Activated CD4-positive, alpha-beta T cell treated with anti-CD3 and anti-CD28 coated beads, Interleukin-2, amount 10 ng/mL, durations not matched to agents 7 days and 5 days (primary cell): ENCODE measurements at places on chromosomes 7 and 10. TPM values are rescaled to one million over a fixed set of nuclear protein-coding genes. Genes with fewer than 3 reads are reported as not detected.

- H3K27me3 ChIP-seq, result no peaks in the 10 kb centered on the region
- no peaks in the 10 kb centered on the region for H3K36me3 ChIP-seq
- no peak overlapping the region for H3K4me3 ChIP-seq
- H3K4me1 ChIP-seq, result no peaks in the 10 kb centered on the region
- H3K27ac ChIP-seq, result no peak overlapping the region
Observed at GRCh38 chr10:30878920-30879319, 152.7 kb downstream of the ZNF438 start.

- H3K27ac ChIP-seq, result no peak overlapping the region
- H3K36me3 ChIP-seq, result no peaks in the 10 kb centered on the region
- no peaks in the 10 kb centered on the region for H3K4me1 ChIP-seq
- no peak overlapping the region for H3K4me3 ChIP-seq
- DNase-seq, result no peak
Observed at GRCh38 chr7:117285826-117286225, 37.0 kb downstream of the WNT2 start.

GRCh38 chr7:120806669-120807068 is 51.3 kb downstream of the TSPAN12 start:
- H3K4me3 ChIP-seq, result no peak overlapping the region
- no peaks in the 10 kb centered on the region for H3K36me3 ChIP-seq
- no peaks in the 10 kb centered on the region for H3K4me1 ChIP-seq
- peaks cover 14% of the 10 kb centered on the region for H3K27me3 ChIP-seq
- DNase-seq, result no peak
- no peak overlapping the region for H3K27ac ChIP-seq

- DNase-seq, result peak; percentile 75
- no peaks in the 10 kb centered on the region for H3K36me3 ChIP-seq
- H3K4me3 ChIP-seq, result peak overlapping the region; percentile 73
- peaks cover 50% of the 10 kb centered on the region for H3K4me1 ChIP-seq
Observed at GRCh38 chr10:101840741-101841453, 2.7 kb downstream of the KCNIP2 start.

DNA sequence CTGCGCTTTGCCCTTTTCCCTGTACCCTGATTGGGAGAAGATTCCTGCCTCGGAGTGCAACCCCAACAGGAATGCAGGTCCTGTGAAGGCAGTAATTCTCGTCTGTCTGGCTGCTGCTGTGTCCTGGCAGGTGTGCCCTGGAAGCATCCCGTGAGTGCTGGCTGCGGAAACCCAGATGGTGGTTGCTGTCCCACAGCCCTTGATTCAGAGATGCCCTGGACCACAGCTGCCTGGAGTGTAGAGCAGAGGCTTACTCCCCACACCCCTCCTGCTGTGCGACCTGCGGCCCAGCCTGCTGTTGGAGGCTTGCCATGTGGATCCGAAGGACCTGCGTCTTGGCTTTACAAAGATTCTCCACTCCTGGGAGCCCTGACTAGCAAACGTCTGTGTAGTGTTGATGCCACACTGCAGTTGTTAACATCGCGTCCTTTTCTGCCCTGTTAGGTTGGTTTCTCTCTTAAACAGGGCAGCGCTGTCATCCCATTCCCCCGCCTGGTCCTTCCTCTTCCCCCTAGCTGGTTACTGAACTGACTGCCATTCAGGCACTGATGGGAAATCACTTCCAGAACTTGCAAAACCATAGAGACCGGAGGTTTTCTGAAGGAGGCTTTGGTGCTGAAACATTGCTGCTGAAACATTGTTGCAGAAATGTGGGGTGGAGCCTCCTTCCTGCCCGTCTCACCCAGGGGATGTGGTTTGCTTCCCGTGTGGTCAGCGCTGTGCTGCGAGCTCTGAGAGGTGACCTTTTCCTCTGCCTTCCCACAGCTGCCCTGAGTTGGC is 53.3 kb downstream of the DNAJB6 start:
- no peaks in the 10 kb centered on the region for H3K27me3 ChIP-seq
- peak; percentile 69 for DNase-seq
- H3K4me3 ChIP-seq, result peak overlapping the region; percentile 55
- H3K27ac ChIP-seq, result peak overlapping the region; percentile 89
- H3K36me3 ChIP-seq, result peaks cover 30% of the 10 kb centered on the region

NME8 gene
- total RNA-seq, result not detected

COL28A1 gene
- not detected for total RNA-seq
